ENCODE measurements at places on chromosomes 3 and 15.

- no peak for DNase-seq
These were observed 26.5 kb upstream of the CP start for GRCh38 chr3:149247929-149248691.

GRCh38 chr3:39812537-39812936 lies 3.1 kb downstream of the MYRIP start:
- no peak for DNase-seq

- no peak for DNase-seq
These were observed 37.4 kb upstream of the CILP start for GRCh38 chr15:65248511-65249255.

GRCh38 chr3:48685603-48686511 lies at the start of gene NCKIPSD:
Gene NCKIPSD, minus strand, starts transcription at chr3:48685915. Its CDS starts 108 bp downstream, at chr3:48685807.
- DNase-seq: no peak

DNA sequence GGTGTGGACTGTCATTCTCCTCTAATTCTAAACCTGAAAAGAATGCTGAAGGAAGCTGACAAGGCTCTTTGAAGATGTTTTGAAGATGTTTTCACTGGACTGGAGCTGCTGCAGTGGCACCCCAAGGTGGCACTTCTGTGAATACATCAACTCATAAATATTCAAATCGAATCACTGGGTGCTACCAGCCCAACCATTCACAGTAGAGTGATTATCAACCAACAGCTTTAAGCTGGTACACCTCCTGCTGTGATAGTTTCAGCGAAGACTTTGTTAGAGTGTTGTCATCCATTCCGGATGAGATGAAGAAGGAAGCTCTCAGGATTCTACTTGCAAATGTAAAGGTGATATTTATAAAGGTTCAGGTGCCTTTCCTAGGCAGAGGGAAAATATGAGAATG lies 106.6 kb downstream of the LSAMP start:
- peak; percentile 9 for DNase-seq

DNA sequence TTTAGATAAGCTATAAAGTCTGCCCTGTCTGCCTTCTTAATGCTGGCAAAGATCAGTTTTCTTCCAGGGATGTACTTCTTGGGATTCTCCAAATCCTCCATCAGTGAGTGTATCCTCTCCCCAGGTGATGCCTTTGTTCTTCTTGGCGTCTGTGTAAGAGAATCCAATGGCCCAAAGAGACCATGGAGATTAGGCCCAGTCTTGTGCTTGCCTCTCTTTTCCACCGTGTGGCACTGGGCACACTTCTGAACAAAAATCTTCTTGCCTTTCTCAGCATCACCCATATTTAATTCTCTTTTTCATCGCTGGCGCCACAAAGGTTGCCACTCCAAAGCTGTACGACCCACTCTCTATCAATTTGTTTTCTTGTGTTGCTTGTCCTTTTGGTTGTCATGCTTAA lies 32.2 kb upstream of the TAMM41 start:
- DNase-seq: no peak

- no peak for DNase-seq
These were observed 46.2 kb downstream of the RGMA start for GRCh38 chr15:93042691-93043378.

GRCh38 chr3:66748175-66748876 lies 247.5 kb upstream of the LRIG1 start:
- DNase-seq: no peak

DNA sequence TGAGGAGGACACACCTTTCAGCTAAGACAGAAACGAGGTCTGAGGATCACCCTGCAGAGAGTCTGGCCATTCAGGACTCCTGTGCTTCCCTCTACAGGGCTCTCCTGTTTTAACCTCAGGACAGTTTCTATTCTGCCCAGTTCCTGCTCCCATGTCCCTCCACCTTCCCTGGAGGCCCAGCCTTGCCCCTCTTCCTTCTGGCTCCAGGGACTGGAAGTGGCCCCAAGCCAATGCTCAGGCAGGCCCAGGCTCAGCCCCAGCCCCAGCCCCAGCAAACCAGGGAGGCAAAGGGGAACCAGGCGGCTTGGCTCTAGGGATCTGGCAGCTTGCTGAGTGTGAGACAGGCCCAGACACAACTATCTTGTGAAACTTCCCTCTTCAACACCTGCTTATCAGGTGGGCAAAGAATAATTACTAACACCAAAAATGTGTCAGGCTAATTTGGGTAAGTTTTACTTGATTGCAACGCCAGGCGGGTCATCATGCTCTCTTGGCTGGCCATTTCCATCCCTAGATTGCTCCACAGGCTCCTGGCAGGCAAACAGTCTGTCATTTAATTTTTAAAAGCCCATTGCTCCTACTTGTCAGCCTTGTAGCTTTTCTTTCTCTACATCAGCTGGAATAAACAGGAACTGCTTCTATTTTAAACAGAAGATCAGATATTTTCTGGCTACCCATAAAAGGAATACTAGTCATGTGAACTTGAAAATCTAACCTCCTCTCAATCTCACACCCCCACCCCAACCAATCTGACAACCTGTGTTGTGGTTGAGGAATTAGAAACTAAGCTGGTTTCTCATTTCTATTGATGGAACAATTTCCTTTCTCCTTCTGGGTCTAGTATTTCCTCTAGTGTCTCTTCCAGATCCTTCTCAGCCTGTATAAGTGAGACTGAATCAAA lies 33.5 kb downstream of the UPK1B start:
- no peak for DNase-seq

- DNase-seq: no peak
These were observed 95.1 kb downstream of the RPL39L start for GRCh38 chr3:187044206-187044605.

- DNase-seq: no peak
These were observed 64.3 kb upstream of the LEKR1 start for GRCh38 chr3:156761713-156762451.

DNA sequence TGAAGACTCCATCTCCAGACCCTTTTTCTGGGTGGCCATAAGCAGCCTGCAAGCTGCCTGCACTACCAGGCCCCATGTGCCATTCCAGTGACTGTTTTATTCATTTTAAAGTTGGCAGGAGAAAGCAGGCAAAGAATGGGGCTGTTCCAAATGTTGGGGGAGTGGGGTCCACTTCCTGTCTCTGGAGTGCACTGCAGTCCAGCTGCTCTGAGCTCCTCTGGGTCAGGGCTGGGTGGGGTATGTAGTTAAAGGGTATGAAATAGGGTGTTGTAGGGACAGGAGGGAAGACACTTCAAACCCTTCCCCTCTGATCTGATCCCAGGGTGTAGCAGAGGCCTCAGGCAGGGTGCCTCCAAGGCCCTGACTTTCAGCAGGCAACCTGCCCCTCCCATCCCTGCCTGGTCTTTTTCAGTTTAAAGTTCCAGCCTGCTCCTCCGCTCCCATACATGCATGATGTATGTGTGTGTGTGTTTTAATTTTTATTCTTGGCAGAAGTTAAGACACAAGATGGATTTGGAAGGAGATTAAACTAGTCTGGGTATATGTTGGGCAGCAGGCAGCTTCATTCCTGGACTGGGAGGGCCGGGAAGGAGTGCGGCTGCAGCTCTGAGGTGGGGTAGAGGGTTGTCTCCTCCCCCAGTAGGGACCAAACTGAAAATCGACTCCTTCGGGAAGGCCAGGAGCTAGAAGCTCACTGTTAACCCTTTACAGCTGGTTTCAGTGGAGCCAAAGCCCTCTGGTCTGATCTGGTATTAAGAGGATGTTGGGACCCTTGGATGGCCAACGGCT lies 17.3 kb downstream of the BOC start:
- DNase-seq: no peak

DNA sequence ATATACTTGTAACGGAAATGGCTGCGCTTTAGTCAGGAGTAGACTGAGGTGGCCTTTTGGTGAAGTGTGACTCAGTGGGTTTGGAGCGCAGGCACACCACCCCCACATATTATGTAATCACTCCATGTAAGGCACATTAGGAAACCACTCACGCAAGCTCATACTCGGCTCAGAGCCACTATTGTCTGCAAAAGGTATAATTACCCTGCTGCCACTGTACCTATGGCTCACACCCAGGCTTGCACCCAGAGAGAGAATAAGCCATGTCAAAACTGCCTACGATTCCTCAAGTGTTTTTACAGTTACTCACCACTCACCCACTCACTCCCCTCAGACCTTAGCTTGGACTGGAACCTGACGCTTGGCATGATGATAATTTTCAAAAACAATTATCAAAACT lies 611.9 kb upstream of the CCDC54 start:
- DNase-seq: no peak

DNA sequence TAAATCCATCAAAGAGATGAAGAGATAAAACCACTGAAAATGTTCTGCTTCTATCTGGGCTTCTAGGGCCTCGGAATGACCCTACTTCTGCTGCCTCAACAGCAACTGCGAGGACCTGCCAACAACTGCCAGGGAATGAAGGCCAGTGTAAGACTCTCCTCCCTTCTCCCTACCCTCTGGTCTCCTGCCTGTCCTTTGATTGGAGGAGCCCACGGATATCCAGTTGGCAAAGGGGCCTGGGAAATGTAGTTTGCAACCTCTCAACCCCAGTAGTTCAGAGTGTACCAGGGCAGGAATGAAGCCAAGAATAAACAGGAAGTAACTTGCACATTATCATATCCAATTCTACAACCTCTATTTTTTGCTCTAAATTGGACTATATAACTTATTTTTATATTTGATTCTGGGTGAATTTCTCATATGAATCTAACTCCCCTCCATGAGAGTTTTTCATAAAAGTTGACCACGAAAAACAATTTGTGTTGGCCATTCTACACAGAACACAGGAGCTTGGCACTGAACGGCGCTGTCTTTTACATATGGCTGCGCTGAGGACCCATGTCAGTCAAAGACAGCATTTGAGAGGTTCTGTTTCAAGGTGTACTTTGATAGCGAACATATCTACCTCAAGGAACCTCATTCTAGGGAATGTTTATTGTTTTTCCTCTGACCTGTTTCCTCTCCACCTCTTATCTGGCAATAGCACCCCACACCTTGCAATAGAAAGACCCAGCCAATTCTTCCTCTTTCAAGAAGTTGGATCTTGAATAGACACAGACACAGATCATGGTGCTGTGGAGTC lies 91.1 kb upstream of the RNF7 start:
- DNase-seq: no peak

DNA sequence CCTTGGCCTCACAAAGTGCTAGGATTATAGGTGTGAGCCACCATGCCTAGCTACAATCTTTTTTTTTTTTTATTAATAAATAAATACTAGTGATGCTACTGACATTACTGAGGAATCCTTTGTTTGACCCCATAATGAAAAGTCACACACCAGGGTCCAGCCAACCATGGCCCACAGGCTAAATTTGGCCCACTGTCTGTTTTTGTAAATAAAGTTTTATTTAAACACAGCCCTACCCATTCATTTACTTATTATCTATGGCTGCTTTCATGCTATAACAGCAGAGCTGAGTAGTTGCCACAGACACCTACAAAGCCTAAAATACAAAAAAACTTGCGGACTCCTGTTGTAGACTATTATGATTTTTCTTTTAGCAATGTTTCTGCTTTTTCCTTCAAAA lies 7.4 kb downstream of the INTS14 start:
- DNase-seq: no peak

DNA sequence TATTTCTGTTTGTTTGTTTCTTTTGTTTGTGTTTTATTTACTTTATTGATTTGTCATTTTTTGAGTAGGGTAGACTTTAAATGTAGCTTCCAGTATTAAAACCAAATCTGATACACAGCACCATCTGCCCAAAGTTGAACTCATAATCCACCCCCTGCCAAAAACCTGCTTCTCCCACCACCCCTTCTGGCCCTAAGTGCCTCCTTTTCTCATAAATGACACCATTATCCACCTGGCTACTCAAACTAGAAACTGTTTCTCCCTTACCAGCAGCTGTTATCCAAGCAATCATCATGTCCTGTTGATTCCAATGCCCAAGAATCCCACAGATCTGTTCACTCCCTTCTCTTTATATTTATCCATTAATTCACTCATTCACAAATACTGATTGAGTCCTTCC lies 21.8 kb upstream of the PTX3 start:
- no peak for DNase-seq

- DNase-seq: no peak
These were observed 38.8 kb downstream of the LMCD1 start for GRCh38 chr3:8540456-8540855.

- no peak for DNase-seq
These were observed 93.2 kb upstream of the LRIG1 start for GRCh38 chr3:66593978-66594377.

GRCh38 chr3:135966271-135966961 lies 888 bp downstream of the PPP2R3A start:
- DNase-seq: no peak

- DNase-seq: no peak
These were observed 103.1 kb upstream of the TLE3 start for GRCh38 chr15:70200511-70201424.

- no peak for DNase-seq
These were observed 42.1 kb downstream of the MINAR1 start for GRCh38 chr15:79474252-79474651.

- DNase-seq: peak; percentile 65
These were observed 156.0 kb downstream of the PDE8A start for GRCh38 chr15:85137489-85138168.

DNA sequence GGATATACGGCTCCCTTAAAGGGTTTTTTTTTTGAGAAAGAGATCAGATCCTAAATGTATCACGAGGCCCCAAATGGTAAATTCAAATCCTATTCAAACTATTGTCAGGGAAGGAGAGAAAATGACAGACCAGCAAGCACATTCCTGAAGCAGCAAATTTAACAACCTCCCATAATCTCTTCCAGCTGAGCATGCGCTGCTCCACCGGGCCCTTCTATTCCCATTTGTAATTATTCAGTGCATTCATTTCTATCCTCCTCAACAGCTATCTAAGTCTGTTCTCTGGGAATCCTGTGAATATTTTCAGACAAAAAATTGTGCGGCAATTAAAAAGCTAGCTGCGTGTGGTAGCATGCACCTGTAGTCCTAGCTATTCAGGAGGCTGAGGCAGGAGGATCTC lies 43.2 kb downstream of the MAGI1 start:
- no peak for DNase-seq

DNA sequence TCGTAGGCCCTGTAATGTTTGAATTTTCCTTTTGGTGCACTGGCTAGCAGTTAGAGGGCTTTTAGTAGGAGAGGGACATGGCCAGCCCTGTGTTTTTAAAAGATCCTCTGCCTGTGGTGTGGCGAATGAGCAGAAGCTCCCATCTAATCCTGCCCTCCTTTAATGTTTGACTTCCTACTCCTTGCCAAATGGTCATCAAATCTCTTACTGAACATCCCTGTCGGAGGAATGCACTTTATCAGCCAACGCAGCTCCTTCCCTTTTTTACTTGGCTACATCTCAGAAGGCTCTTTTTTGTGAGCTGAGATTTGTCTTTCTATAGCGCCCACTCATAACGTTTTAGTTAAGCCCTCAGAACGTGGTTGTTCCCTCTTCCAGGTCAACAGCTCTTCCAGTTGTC lies 44.8 kb downstream of the MAP2K5 start:
- no peak for DNase-seq

DNA sequence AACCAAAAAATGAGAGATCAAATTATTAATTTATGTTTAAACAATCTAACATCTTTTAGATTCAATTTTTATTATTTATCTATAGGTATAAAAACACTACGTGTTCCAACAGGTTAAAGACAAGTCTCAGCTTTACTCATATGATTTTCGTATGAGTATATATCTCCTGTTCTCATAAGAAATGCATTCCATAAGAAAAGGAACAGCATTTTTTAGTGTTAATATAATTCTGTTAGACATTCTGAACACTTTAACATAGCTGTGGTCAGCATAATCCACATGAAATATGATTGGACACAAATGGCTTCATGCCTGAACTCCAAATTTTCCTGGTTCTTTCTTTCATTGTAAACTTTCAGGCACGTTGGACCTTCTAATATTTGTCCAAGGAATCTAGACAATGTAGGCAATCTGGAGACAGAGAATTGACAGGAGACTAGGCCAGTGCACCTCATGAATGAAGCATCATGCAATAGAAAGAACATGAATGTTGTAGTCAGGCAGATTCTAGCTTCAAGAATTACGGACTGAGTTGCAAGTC lies 1122.0 kb upstream of the ALCAM start:
- no peak for DNase-seq

Data from NCI-H187 treated with DMSO at 0.1 percent for 48 hours (cell line).